ENCODE measurements at places on chromosomes 2 and 18.

GRCh38 chr2:198438331-198438730 is 633.9 kb downstream of the PLCL1 start:
- DNase-seq = no peak

DNA sequence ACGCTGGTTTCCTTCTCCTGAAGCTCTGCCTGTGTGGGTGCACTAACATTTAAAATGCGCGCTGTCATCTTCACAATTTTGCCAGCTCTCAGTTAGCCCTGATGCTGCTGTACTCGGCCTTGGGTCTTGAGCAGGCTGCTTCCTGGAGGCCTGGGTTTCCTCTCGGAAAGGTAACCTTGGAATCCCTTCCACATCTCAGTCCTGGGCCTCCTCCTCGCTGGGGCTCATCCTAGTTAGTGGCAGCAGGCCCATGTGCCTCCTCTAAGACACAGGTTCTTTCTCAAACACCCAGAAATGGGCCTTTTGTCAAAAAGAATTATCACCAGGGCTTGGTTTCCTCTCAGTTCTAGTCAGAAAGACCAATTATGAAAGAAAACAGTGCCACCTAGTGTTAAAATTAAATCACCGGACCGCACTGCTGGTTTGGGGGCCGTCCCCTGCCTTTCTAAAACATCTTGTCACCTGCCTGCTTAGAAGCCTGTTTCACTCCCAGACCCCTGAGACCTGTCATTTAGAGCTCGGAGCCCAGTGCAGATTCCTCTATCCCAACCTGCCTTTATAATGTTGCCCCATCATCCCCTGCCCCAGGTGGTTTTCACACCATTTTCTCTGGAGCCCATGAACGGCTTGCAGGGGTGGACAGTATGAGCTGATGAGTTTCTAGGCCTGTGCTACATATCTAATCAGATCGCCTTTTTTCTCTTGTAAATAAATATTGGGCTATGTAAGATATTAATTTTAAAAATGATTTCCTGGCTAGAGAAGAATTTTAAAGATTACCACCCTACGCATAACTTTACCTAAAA is 42.4 kb downstream of the HK2 start:
- peak; percentile 9 for DNase-seq

GRCh38 chr18:28834889-28835288 is 658.0 kb upstream of the CDH2 start:
- DNase-seq = no peak

GRCh38 chr2:10188211-10188610 is 65.7 kb downstream of the RRM2 start:
- DNase-seq = no peak

- DNase-seq = no peak
Observed at GRCh38 chr2:215504547-215504946, 68.7 kb upstream of the FN1 start.

GRCh38 chr2:13193075-13193474 is 476.3 kb downstream of the TRIB2 start:
- no peak for DNase-seq

- DNase-seq = no peak
Observed at GRCh38 chr18:36412778-36413177, 115.3 kb downstream of the FHOD3 start.

- no peak for DNase-seq
Observed at GRCh38 chr2:84697895-84698294, 181.6 kb downstream of the DNAH6 start.

- no peak for DNase-seq
Observed at GRCh38 chr2:74564222-74564621, 9.7 kb downstream of the DOK1 start.

- peak; percentile 6 for DNase-seq
Observed at GRCh38 chr2:239927424-239927981, 97.6 kb downstream of the NDUFA10 start.

GRCh38 chr2:206721256-206721920 is 3.2 kb upstream of the DYTN start:
- no peak for DNase-seq

DNA sequence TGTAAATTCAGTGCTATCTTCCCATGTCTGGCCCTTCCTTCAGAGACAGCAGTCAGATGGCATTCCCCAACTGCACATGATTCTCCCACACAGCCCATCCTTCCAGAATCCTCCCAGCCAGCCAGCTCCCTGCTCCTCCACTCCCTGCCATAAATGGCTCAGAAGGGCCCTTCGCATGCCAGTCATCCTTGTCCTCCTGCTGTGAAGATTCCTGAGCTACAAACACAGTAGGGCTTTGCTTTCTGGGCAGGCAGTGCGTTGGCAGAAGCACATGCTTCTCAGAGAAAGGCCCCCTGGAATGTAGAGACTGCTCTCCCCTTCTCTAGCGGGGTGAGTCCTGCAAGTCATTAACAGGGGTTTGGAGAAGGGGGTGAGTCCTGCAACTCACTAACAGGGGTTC is 71.9 kb downstream of the TEX51 start:
- DNase-seq = no peak

GRCh38 chr18:76791106-76791505 is 31.3 kb upstream of the ZNF236 start:
- no peak for DNase-seq

GRCh38 chr2:236904389-236905263 is 181.1 kb upstream of the COPS8 start:
- DNase-seq = no peak

GRCh38 chr2:188114014-188114413 is 177.7 kb upstream of the GULP1 start:
- DNase-seq = no peak

DNA sequence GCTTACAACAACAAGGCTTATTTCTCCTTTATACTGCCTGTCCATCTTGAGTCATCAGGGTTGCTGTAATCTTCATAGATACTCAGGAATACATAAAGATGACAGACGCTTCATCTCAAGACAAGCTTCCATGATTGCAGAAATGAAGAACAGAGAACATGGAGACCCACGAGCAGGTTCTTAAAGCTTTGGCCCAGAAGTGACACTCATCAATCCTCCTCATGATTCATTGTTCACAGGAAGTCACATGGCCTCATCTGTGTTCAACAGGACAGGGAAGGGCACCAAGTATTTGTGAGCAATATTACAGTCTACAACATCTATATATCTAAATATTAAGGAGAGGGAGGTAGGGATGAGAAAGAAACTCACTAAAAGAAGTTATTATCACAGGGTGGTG is 36.5 kb upstream of the PGAP1 start:
- DNase-seq = no peak

DNA sequence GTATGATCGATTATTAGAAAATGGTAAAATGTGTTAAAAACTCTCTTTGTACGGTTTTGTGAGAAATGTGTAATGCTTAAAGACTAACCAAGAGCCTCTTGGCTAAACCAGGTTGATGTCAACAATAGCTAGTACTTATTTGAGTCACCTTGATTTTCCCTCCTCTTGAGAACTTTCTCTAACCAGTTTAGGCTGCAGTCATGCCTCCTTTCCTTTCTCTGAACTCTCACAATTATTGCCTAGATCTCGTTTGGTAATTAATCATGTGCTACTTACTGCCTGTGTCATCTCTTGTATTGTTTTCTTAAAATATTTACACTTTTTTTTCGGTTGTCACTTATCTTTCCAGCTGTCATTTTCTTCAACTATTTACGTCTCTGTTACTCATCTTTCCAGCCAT is 1.1 kb upstream of the EPC2 start:
- DNase-seq = no peak

DNA sequence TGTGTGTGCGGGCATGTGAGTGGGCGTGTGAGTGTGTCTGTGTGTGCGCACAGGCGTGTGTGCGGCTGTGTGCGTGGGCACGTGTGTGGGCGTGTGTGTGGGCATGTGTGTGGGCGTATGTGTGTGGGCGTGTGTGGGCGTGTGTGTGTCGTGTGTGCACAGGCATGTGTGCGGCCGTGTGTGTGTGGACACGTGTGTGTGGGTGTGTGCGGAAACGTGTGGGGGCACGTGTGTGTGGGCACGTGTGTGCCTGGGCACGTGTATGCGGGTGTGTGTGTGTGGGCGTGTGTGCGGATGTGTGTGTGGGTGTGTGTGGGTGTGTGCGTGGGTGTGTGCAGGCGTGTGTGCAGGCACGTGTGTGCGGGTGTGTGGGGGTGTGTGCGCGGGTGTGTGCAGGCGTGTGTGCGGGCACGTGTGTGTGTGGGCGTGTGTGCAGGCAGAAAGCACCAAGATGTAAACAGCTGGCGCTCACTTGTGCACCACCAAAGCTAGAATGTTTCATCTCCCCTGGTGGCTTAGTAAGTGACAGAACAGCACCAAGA is 31.2 kb upstream of the ALKAL2 start:
- no peak for DNase-seq

- no peak for DNase-seq
Observed at GRCh38 chr2:238817382-238817781, 30.5 kb upstream of the TWIST2 start.

DNA sequence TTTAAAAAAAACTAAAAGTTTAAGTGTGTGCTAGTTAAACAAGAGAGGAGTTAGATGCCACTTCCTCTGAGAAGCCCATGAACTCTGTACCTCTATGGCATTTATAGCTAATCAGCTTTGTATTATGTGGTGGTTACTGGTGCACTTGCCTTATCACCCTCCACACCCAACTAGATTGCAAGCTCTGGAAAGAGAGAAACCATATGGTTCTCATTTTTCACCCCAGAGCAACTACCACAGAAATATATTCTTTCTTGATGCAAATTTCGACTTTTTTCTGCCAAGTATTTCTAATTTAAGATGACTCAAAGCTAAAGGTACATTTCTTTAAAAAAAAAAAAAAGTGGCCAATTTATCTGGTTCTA is 24.2 kb downstream of the RAPH1 start:
- DNase-seq = no peak

DNA sequence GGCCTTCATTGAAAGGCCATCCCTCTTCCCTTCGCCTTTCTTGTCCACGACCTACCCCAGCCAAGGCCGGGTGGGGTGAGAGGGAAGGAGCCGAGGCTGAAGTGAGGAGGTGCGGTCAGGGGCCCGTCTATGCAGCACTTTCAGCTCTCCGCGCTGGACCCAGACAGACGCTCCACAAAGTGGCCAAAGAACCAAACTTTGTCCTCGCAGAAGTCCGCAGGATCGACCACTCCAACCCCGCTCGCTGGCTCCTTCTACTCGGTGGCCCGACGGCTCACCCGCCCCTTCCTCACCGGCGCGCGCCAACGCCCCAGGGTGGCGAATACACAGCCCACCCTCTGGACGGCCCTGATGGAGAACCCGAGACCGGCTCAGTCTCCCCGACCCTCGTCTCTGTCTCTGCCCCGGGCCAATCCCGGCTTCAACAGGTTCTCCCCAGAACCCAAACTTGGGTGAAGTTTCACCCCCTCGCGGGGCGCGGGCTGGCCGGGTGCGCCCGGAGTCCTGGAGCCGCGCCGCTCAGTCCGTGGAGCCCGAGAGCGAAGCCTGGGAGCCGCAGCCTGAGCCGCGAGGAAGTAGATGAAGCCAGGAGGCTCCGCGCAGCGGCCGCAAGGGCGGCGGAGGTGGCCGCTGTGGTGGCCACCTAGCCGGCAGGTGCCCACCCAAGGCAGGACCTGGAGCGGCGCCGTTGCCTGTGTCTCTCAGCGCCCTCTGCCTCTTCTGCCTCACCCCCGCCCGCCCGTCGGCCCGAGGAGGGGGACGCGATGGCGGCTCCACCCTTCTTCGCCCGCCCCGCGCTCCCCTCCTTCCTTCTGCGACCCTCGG is 26.7 kb upstream of the ALPP start:
- no peak for DNase-seq

DNA sequence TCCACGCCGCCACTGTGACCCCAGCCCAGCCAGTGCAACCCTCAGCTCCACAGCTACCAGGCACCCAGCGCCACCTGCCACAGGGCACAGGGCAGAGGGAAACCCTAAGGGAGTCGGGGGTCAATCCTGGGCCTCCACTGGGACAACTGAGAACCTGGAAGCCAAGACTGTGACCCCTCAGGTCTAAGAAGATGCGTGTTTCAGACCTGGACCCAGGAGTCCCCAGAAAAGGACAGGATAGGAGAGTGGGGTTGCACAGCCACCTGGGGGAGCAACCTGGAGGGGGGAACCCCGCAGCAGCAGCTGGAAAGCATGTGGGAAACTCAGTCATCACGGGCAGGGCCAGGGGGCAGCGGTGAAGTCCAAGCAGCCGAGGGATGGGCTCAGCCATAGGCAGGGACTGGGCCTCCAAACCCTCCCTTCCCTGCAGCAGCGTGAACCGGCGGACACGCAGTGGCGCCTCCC is 4.1 kb downstream of the ESPNL start:
- no peak for DNase-seq

GRCh38 chr2:238380336-238380735 is 46.4 kb upstream of the ASB1 start:
- DNase-seq = no peak

DNA sequence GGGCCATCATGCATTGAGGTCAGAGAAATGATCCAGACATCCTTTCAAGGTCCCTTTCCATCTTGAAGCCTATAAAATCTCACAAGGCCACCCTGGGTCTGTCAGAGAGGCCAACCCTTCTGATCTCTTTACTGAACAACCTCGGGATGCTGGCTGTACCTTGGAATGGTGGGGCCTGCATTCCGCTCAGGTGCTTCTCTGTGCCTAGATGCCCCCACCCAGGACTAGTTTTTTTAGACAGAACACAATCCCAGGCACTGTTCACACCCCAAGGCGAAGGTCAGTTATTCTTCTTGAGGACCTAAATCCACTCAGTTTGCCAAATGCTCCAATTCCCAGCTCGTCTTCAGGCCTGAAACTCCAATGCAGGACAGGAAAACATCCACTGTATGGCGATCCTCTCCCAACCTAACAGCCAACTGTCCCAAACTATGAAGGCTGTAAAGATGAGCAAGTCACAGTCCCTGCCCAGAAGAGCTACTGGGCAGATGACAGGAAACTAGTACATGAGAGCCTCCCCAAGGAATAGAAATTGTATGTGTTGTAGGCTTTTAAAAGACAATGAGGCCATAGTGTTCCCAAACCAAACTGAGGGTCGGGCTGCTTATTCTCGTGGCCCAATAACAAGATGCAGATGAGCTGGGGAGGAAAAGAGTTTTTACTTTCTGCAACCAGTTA is 154.4 kb upstream of the ACAA2 start:
- DNase-seq = no peak

- no peak for DNase-seq
Observed at GRCh38 chr2:128058114-128058513, 30.3 kb upstream of the SAP130 start.

DNA sequence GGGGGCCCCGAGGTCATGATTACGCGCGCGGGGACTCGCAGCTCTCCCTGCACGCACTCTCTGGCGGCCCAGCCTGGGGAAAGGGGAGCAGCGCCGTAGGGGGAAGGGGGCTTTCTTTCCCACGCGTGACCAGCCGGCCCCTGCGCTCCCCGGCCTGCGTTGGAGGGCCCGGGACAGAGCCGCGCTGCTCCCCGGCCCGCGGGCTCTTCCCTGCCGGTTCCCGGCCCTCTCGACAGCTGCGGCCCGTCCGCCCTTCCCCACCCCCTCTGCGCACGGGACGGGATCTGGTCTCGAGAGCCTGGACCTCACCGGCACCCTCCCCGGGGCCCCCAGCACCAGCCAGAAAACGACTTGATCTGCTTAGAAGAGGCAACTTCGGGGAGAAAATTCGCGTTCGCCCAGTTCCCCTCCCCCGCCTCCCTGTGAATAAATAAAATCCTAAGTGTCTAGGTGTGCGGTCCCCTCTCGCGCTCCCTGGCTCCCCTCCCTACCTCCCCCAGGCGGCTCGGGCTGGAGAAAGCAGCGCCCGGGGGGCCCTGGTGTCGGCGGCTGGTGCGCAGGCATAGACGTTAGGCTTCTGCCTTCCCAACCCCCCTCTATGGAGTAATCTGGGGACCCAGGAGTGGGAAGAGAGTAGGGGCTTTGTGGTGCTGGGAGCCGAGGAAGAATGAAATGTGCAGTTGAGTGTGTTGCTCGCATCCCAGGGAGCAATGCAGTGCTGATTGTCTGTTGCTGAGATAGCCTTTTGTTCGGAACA is 803 bp upstream of the FIGN start:
- peak; percentile 10 for DNase-seq

GRCh38 chr2:175861958-175862357 is 140.1 kb downstream of the LNPK start:
- no peak for DNase-seq

- DNase-seq = no peak
Observed at GRCh38 chr18:45232061-45232460, 383.2 kb upstream of the SLC14A2 start.

Measured in SHP77 treated with DMSO at 0.1 percent for 48 hours (cell line).